HEK293T (cell line): ENCODE measurements at places on chromosomes 3 and 15.
A peak's percentile ranks its signal among the peaks of the same experiment; 100 is the strongest.

DNA sequence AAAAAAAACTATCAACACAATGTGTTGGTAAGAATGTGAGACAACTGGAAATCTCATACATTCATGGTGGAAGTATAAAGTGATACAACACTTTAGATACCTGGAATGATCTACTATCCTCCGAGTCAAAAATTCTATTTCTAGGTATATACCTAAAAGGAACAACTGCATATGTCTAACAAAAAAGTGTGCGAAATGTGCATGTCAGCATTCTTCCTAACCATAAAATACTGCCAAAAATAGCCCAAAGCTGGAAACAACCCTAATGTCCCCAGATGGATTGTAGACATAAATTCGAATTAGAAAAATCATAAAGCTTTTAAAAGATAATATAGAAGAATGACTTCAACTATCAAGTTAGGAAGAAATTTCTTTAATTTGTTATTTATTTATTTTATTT, 51.2 kb upstream of the FGF12 start:
- no peak for DNase-seq

GRCh38 chr15:63052961-63053698, 10.6 kb downstream of the TPM1 start:
- DNase-seq = no peak

DNA sequence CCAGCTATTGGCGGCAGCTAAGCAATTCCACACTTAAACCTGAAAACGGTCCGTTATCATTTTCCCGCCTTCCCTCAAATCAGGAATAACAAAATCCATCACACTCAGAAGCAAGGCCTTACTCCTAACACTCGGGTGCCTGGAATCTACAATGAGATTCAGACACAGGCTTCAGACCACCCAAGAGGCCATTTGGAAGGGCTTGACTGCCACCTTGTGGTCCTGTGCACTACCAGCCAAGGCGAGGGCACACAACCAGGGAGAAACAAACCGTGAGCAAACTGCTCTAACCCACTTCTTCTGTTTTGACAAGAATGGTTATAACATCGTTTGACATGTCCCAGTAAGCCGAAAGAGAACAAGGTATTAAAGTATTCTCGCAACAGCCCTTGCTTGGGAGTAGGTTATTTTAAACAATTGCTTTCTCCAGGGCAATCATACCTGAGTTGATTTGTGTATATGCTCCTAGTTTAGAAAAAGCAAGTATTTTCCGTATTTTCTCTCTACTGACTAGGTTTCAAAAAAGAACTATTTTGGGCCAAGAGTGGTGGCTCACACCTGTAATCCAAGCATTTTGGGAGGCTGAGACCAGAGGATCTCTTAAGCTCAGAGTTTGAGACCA, 40.1 kb upstream of the TAFA4 start:
- peak; percentile 83 for DNase-seq

GRCh38 chr3:151584566-151584965, 123.7 kb upstream of the IGSF10 start:
- no peak for DNase-seq

DNA sequence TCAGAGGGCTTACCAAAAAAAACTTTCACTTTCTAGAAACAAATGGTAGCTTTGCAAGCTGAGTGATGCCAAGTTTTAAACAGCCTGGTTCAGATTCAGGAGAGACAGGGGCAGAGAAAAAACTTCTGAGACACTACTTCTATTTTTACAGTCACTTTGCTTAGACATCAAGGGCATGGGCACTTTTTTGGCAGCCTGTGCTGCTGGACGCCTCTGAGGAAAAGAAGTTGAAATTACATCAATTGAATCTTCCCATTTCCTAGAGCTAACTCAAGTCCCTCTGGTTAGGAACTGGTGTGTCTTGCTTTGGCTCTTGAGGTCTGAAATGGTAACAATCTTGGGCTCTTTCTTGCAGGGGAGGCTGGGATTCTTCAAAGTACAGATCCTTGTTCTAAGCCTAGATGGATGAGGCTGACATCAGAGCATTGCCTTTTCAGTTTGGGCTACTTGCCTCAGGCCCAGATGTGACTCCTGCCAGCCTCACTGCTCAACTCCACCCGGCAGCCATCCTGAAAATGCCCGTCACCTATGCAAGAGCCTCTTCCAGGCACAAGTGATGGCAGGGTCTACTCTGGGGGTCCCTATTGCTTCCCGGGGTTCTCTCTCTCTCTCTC, 357.5 kb downstream of the FOXP1 start:
- DNase-seq = no peak

DNA sequence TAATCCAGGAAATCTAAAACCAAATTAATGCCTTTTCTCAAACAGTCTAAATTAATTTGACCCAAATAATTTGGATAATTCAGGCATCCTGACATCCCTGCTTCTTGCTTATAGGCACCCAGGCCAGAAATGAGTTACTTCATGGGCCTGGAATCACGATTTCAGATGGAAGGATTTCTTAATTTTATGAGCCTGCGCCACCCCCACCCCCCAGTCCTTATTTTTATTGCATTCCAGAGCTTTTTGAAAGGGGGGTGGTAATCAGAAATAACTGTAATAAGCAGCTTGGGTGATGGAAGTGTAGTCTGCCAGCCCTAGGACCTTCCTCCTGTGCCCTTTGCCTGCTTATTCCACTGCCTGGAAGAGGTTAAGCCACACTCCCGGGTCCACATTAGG, 1.3 kb downstream of the AP2M1 start:
- DNase-seq = no peak

GRCh38 chr15:64337761-64338160, 18.2 kb downstream of the CSNK1G1 start:
- DNase-seq = no peak

- no peak for DNase-seq
Observed at GRCh38 chr15:74301583-74302361, 65.6 kb downstream of the CCDC33 start.

DNA sequence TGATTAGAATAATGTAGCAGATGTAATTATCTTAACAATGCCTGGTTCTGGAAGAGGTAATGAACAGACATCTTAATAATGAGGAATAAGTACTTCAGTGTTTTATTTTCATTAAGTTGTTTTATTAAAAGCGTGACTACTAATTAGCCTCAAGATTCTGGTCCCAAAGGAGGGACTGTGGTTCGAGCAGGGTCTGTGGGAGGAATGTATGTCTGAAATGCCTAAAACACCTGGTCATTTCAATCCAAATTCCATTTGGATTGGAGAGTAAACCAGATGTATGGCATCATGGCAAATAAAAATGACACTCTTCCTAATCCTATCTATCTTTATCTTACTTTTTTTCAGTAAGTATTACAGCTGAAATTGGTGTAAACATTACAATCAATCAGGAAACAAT, 243.2 kb downstream of the PDZRN3 start:
- no peak for DNase-seq

GRCh38 chr15:100861511-100861991, 18.1 kb upstream of the ALDH1A3 start:
- no peak for DNase-seq

DNA sequence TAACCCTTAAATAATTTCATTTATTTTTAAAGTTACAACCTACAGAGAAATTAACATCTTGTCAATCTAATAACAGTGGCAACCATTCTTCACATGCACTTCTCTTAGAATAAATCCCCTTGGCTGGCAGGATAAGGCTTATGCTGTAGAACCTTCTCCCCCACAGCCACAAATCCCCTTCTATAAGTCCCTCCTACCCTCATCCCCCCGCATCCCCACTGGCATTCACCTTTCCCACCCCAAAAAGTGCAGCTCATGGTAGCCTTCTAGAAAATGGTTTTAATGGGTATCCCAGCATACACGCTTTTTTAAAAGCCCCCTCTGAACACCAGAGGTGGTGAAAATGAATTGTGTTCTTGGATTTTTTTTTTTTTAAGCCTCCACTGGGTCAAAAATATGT, 49.2 kb downstream of the CAPN7 start:
- DNase-seq = no peak

- DNase-seq = no peak
Observed at GRCh38 chr15:31267161-31268107, 59.2 kb upstream of the KLF13 start.

- DNase-seq = no peak
Observed at GRCh38 chr3:141699324-141699723, 38.8 kb upstream of the RNF7 start.
